ENCODE measurements at places on chromosomes 16 and 17.
A peak's percentile ranks its signal among the peaks of the same experiment; 100 is the strongest.

DNA sequence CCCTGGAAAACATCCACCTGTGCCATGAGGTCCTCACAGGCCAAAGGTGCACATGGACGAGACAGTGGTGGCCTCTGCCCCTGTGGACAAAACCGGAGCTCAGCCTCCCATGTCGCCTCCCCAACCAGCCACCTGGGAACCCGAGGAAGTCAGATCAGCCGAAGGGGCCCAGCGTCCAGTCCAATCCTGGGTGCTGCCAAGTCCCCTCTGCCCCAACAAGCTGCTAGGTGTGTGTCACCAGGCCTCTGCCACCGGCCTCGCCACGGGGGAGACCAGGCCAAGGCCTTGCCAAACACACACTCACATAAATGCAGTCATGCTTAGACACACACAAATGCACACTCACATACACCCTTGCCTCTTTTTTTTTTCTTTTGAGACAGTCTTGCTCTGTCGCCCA is 167.8 kb downstream of the RBFOX3 start:
- no peak for ATAC-seq

- ATAC-seq: no peak
Observed at GRCh38 chr17:79183293-79184158, 108.9 kb downstream of the ENGASE start.

GRCh38 chr16:10580883-10581247 is 467 bp upstream of the EMP2 start:
- no peak for ATAC-seq

- ATAC-seq: peak; percentile 20
Observed at GRCh38 chr16:11229906-11230305, 26.1 kb downstream of the SOCS1 start.
